ENCODE measurements at places on chromosomes 6 and 20. TPM values are rescaled to one million over a fixed set of nuclear protein-coding genes. Genes with fewer than 3 reads are reported as not detected.

DNA sequence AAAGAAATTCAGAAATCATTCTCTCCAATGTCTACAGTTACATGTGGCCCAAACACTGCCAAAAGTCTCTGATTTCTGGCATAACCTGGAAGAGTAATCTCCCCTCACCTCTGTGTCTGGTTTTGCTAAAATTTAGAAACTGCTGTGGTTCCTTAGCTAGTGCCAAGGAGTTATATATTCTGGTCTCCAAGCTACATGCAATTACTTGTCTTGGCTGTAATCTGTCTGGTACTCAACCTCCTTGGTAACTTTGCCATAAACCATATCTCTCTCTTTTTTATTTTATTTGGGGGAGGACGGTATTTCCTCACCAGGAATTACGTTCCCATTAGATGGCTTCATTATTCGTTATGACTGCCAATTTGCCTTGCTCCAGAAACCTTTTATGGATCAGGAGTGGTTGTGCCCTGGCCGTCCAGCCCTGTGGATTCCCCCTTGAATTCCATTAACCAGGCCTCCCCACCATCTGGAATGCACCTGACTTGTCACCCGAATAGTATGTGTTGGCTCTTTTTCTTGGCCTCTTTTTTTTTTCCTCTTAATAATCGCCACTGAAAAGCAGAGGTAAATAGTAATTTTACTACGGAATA, 400.0 kb downstream of the CD83 start:
- H3K4me1 ChIP-seq = peaks cover 4% of the 10 kb centered on the region
- no peaks in the 10 kb centered on the region for H3K36me3 ChIP-seq
- no peaks in the 10 kb centered on the region for H3K27me3 ChIP-seq
- peak overlapping the region; percentile 1 for H3K4me3 ChIP-seq

GRCh38 chr20:36339646-36340592, 33.8 kb downstream of the DLGAP4 start:
- no peaks in the 10 kb centered on the region for H3K36me3 ChIP-seq
- H3K4me1 ChIP-seq = no peaks in the 10 kb centered on the region
- DNase-seq = no peak
- H3K27me3 ChIP-seq = peaks cover 56% of the 10 kb centered on the region

DNA sequence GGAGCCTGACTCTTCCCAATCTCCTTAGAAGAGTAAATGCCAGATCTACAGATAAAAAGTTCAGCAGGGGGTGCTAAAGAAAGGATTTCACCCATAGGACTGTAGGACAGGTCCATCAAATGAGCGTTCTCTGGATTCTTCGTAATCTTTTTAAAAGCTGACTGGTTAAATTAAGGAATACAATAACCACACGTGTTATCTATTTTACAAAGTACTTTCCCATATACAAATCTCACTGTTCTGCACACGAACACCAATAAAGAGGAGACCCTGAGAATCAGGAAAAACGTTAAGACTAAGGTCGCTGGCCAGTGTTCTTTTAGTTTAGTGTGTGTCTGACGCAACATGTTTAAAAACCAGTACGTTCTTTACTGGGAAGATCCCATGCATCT, 542 bp downstream of the TUBE1 start:
- DNase-seq = no peak
- H3K4me3 ChIP-seq = peak overlapping the region; percentile 95
- H3K27me3 ChIP-seq = no peaks in the 10 kb centered on the region
- H3K36me3 ChIP-seq = peaks cover 4% of the 10 kb centered on the region
- H3K4me1 ChIP-seq = peaks cover 17% of the 10 kb centered on the region
- H3K27ac ChIP-seq = peak overlapping the region; percentile 90

DNA sequence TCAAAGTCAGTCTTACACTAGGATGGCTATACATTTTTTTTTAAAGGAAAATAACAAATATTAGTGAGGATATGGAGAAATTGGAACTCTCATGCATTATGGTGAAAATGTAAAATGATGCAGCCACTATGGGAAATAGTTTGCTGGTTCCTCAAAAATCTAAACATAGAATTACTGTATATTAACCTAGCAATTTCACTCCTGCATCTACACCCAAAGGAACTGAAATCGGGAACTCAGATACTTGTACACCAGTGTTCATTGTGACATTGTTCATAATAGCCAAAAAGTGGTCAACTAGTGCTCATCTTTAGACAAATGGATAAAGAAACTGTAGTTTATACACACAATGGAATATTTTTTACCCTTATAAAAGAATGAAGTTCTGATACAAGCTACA, 110.7 kb downstream of the UTRN start:
- no peak overlapping the region for H3K4me3 ChIP-seq
- H3K27ac ChIP-seq = no peak overlapping the region
- no peaks in the 10 kb centered on the region for H3K27me3 ChIP-seq

DNA sequence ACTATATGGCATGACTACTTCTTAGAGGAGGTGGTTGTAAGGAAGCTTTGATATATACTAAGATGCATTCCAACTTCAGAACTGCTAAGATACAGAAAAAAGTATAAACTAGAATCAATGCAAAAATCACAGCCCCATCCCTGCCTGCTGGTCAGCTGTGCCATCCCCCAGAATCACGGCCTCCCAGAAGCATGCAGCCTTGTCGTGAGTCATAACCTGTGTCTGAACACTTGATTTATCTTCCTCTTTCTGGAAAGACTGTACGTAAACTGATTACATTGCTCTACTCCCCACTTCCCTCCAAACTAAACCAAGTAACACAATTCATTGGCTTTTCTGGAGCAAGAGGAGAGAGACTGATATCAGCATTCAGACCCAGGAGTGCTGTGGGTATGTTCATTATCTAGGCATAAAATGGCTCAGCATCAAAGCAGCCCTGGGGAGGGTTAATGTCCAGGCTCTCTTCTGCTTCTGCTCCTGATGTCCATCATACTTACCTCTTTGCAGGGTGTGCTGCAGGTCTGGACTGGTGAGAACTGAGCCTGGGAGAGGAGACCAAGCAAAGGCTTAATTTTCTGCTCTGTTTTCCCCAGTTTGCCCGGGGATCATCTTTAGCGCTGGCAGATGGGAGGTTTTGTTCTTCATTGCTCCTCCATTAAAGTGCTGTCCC, 18.4 kb downstream of the SCP2D1 start:
- H3K4me3 ChIP-seq = no peak overlapping the region
- DNase-seq = no peak
- no peak overlapping the region for H3K27ac ChIP-seq

- H3K27me3 ChIP-seq = peaks cover 11% of the 10 kb centered on the region
- H3K4me1 ChIP-seq = peaks cover 16% of the 10 kb centered on the region
- no peaks in the 10 kb centered on the region for H3K36me3 ChIP-seq
- H3K27ac ChIP-seq = no peak overlapping the region
- no peak for DNase-seq
Observed at GRCh38 chr20:2746636-2747265, 53.7 kb downstream of the CPXM1 start.

DNA sequence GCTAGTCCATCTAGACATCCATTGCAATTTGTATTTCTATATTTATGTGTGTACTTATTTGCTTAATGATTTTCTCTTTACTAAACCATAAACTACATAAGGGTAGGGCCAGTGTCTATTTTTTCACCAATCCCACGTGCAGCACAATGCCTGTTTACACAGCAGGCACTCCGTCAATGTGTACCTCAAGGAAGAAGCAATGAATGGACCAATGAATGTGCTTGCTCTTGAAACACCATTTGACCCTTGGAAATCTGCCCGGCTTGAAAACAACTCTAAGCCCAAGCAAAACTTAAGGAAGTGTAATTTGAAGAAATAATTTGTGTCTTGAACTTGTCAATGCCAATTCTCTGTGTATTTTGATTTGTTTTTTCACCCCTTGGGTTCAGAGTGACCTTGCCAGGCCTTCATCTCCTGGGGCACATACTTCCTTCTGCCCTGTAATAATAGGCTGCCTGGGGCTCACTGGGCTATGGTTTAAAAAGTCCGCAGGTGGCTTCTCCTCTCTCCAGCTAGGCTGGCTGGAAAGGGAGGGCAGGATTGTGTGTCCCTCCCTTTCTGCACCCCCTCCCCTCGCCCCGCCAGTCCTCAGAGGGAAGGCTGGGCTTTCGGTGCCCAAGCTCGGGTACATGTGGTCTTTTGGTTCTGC, 140.8 kb upstream of the ARMC2 start:
- H3K4me1 ChIP-seq = no peaks in the 10 kb centered on the region
- no peak overlapping the region for H3K27ac ChIP-seq
- DNase-seq = no peak
- H3K4me3 ChIP-seq = no peak overlapping the region
- H3K27me3 ChIP-seq = no peaks in the 10 kb centered on the region

DNA sequence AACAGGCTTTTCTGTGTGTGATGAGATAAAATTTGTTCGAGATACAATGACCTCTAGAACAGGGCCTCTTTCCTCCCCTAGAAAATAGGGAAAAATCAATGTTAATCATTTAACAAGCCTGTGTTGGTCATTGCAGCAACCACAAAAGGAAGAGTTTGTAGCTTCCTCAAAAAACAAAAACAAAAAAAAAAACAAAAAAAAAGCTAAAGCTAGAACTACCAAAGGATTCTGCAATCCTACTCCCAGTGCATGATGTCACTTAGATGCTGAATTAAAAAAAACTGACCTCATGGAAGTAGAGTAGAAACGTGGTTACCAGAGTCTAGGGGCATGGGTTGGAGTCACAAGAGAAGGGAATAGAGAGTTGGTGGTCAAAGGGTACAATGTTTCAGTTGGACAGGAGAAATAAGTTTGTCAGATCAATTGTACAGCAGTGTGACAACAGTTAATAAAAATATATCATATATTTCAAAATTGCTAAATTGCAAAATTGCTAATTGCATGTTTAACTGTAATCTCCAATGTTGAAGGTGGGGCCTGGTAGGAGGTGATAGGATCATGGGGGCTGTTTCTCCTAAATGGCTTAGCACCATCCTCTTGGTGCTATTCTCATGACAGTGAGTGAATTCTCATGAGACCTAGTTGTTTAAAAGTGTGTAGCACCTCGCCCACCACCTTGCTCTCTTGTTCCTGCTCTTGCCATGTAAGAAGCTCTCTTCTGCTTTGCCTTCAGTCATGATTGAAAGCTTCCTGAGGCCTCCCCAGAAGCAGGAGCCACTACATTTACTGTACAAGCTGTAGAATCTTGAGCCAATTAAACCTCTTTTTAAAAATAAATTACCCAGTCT, 163.4 kb upstream of the SIM1 start:
- H3K27ac ChIP-seq = no peak overlapping the region
- H3K4me3 ChIP-seq = no peak overlapping the region
- no peaks in the 10 kb centered on the region for H3K4me1 ChIP-seq

DNA sequence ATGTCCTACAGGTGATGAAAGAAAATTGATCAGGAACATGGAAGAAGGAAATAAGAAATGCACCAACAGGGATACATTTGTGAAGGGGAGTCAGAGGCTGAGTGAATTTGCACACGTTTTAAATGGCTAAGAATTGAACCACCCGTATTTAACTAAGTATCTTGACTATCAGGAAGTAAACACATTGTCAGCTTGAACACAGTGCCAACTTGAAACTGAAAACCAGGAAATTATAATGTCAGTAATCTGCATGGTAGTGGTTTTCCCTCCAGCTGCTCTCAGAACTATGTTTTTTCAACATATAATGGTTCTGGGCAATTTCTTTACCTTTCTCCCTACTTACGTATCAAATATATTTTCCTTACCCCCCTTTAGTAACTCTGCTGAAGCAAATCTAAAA, 366.5 kb upstream of the POU3F2 start:
- no peaks in the 10 kb centered on the region for H3K4me1 ChIP-seq
- H3K27ac ChIP-seq = no peak overlapping the region
- no peaks in the 10 kb centered on the region for H3K36me3 ChIP-seq
- DNase-seq = no peak
- H3K27me3 ChIP-seq = no peaks in the 10 kb centered on the region

- H3K27ac ChIP-seq = no peak overlapping the region
- no peaks in the 10 kb centered on the region for H3K27me3 ChIP-seq
- H3K4me1 ChIP-seq = no peaks in the 10 kb centered on the region
Observed at GRCh38 chr20:8421981-8422380, 289.9 kb downstream of the PLCB1 start.

Gene HLA-B
- total RNA-seq = 995 TPM

Gene VNN1
- 0.38 TPM for total RNA-seq

Gene SPATA25
- 6.4 TPM for total RNA-seq

Gene C6orf132
- total RNA-seq = 112 TPM

Data from suprapubic skin (tissue), 4 donors.